ENCODE measurements at places on chromosomes 11 and 22.
A peak's percentile ranks its signal among the peaks of the same experiment; 100 is the strongest.

DNA sequence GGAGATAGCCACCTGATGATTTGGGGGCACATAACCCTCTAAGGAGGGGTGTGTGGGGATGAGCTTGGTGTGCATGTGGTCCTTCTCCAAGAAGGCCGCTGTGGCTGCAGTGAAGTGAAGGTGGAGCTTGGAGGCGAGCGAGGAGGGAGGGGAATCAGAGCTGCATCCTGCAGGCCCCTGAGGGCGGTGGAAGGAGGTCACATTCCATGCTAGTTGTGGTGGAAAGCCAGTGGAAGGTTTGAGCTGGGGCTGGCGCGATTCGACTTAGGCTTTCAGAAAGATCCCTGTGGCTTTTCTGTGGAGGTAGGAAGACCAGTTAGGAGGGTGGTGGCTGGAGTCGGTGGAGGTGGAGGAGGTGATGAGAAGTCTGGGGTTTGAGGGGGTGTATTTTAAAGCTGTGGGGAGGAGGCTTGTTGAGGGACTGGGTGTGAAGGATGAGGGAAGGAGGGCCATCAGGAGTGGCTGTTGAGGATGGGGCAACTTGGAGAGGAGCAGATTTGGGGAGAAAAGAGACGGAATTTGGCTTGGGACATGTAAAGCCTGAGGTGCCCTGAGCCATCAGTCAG lies 62.0 kb downstream of the TBC1D22A start:
- no peak for DNase-seq

- no peak for DNase-seq
Measured at GRCh38 chr22:47132428-47132825, 370.0 kb downstream of the TBC1D22A start.

- DNase-seq = no peak
Measured at GRCh38 chr22:43849731-43850130, 12.6 kb downstream of the SULT4A1 start.

GRCh38 chr11:79708319-79708932 lies 267.6 kb upstream of the TENM4 start:
- peak; percentile 25 for DNase-seq

GRCh38 chr11:57073128-57073527 lies 84.4 kb downstream of the OR5AK2 start:
- DNase-seq = no peak

- no peak for DNase-seq
Measured at GRCh38 chr11:44559207-44559939, 6.1 kb upstream of the CD82 start.

GRCh38 chr22:31603574-31603973 lies 58.4 kb downstream of the PISD start:
- DNase-seq = no peak

GRCh38 chr11:1567721-1568100 lies 4.4 kb downstream of the DUSP8 start:
- DNase-seq = no peak

GRCh38 chr11:35390737-35391682 lies 28.3 kb downstream of the SLC1A2 start:
- peak; percentile 22 for DNase-seq

- DNase-seq = no peak
Measured at GRCh38 chr11:63007920-63008319, 7.7 kb downstream of the SLC22A8 start.

GRCh38 chr11:116173941-116174911 lies 598.6 kb downstream of the BUD13 start:
- no peak for DNase-seq

GRCh38 chr11:96303064-96303463 lies 39.9 kb downstream of the MAML2 start:
- peak; percentile 54 for DNase-seq
